ENCODE measurements at places on chromosomes 1 and 21. TPM values are rescaled to one million over a fixed set of nuclear protein-coding genes. Genes with fewer than 3 reads are reported as not detected.

The CXADR gene
- not detected for polyA plus RNA-seq

The CELA2B gene
- polyA plus RNA-seq, result not detected

The HSD3B2 gene
- not detected for polyA plus RNA-seq

The CYP4X1 gene
- polyA plus RNA-seq, result not detected

The NPHS2 gene
- not detected for polyA plus RNA-seq

The CCDC28B gene
- polyA plus RNA-seq, result 19.7 TPM

The TMEM269 gene
- polyA plus RNA-seq, result not detected

The DNAI4 gene
- 4.2 TPM for polyA plus RNA-seq

The PCP4 gene
- not detected for polyA plus RNA-seq

The PYGO2 gene
- 15.4 TPM for polyA plus RNA-seq

The PIGR gene
- not detected for polyA plus RNA-seq

The NCF2 gene
- polyA plus RNA-seq, result 0.28 TPM

The CFAP107 gene
- polyA plus RNA-seq, result not detected

The NGF gene
- polyA plus RNA-seq, result 55.0 TPM

The CRABP2 gene
- polyA plus RNA-seq, result 64.1 TPM

The ADAMTS4 gene
- 5.3 TPM for polyA plus RNA-seq

The URB2 gene
- 3.5 TPM for polyA plus RNA-seq

The KLHDC8A gene
- polyA plus RNA-seq, result 0.08 TPM

The SPRR2G gene
- not detected for polyA plus RNA-seq

The SDF4 gene
- polyA plus RNA-seq, result 269 TPM

Measured in GM23248 (cell line).